ENCODE measurements at places on chromosomes 16 and 17.

DNA sequence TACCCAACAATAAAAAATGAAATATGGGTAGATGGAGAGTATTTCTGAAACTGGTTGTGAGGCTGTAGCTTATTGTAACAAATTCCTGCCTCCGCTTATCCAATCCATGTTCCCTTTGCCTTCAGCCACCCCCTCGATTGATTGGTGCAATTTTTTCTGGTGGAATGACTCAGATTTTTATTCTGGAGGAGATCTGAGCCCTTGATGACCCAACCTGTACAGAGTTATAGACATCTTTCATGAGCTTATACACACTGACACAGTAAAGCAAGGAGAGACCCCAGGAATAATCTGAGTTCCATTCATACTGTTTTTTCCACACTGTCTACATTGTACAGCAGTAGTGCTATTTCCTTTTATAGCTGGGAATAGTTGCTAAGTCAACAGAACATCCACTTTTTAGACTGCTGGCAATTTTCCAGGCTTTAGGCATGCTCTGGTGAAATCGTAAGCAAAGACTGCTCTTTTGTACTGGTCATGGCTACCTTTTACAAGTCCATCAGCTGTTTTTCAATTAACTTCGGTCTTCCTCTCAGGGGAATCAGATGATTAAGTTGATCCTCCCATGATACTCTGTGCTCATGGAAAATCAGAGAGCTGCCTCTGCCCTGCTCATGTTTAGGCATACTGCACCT is 30.1 kb downstream of the CCL4 start:
- DNase-seq = no peak

GRCh38 chr16:56195151-56195550 is 3.9 kb downstream of the GNAO1 start:
- DNase-seq = no peak

DNA sequence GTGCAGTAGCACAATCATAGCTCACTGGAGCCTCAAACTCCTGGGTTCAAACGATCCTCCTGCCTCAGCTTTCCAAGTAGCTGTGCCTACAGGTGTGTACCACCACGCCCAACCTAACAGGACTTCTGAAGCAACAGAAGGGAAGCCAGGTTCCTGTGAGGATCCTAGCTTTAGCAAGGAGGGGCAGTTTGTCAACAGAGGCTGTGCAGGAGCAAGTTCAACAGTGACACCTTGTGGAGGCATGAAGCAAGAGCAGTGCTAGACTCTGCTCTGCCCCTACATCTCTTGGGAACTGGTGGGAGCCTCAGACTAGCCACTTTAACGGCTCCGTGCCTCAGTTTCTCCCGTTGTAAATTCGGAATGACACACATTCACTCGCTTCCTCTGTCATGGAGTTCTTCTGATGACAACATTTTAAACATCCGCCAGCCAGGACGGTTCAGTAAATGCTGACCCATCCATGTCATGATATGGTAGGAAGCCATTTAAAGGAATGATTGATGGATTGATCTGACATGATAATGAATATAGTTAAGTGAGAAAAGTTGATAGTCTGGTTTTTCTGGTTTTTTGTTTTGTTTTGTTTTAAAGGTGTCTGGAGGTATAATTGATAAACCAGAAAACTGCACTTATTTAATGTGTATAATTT is 218.7 kb downstream of the MRTFB start:
- DNase-seq = no peak

DNA sequence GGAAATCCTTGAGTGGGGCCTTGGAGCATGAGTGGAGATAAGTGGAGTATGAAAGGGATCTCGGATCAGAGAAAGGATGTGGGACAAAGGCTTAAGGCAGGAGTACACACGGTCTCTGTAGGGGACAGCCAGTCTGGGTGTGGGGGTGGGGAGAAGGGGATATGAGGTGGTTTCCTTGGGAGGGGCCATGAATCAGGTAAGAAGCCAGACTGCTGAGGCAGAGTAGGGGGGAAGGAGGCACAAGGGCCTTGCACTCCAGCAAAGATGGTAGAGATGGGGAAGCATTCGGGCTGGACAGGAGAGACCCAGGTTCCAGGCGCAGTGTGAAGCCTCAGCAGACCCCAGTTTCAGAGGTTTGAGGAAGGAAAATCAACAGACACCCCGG is 1.6 kb downstream of the HSD11B2 start:
- DNase-seq = no peak

- DNase-seq = no peak
Observed at GRCh38 chr16:75102595-75102994, 14.0 kb downstream of the LDHD start.

- no peak for DNase-seq
Observed at GRCh38 chr16:21987498-21987897, 13.4 kb downstream of the PDZD9 start.

DNA sequence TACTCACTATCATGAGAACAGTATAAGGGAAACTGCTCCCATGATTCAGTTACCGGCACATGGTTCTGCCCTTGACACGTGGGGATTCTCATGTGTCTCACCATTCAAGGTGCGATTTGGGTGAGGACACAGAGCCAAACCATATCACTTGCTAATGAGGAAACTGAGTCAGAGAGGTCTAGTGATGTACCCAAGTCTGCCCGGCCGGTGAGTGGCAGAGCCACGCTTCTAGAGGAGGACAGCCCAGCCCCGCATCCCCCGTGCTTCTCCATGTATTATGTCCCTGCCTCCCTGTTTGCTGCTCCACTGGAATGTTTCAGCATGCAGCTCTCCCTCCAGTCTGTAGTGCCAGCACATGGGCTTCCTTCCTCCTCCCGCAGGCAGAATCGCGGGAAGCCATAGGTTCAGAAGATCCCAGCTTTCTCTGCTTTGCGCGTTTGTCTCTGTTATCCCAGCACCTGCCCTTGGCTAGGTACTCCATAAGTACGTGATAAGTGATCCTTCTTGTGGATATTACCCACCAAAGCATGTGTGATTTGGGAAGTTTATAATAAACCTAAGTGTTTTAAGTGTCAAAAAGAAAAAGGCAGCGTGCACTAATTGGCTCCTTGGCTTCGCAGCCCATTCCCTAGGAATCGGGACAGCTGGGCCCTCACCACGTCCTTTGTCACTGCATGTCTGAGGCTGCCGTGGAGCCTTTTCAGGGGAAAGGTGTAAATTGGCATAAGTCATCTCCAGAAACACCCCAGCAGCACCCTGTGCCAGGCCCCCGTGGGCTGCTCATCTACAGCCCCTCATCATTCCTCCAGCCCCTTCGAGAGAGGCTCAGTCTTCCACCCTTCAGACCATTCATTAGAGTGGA is 103.8 kb downstream of the CLEC16A start:
- DNase-seq = no peak

DNA sequence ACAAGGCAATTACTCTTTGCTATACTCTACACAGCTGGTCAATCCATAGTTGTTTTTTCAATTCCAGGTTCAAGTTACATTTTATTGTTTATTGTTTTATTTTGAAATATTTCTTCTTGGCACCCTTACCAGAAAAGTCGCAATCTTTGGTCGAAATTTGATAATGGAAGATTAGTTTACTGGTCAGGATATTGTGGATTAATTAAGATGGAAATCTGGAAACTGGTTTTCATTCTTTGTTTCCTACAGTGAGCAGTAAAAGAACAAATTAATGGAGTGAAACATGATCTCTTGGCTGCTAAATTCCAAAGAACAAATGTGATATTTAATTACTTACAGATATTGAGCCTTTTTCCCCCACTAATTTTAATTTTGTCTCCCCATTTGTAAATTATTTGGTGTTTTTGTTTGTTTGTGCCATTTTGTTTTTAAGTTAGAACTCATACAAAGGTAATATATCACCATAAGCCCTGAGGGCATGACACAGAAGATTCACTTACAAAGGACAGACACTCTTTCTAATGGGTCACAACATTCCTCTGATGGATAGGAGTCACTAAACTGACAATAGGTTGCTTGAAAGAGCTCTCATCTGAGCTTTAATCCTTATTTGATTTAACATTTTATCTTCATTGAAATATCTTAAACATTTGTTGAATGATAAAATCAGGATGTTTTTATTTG is 700.2 kb downstream of the KCNJ2 start:
- no peak for DNase-seq

DNA sequence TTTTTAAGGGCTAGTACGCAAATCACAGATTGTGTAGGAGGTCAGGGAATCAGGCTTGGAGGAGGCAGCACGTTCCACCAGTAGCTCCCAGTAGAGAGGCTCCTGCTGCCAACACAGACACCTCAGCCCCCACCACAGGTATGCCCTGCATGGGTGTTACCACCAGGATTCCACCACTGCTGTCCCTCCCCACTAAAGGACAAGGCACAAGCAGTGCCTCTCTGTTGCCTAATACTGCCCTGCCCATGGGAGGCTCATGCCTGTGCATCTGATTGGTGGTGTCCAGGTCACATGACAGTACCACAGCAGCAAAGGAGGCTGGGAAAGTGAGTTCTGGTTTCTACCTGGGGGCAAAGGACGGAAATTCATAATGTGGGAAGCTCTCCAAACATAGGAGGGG is 33.6 kb upstream of the CACNG4 start:
- no peak for DNase-seq

DNA sequence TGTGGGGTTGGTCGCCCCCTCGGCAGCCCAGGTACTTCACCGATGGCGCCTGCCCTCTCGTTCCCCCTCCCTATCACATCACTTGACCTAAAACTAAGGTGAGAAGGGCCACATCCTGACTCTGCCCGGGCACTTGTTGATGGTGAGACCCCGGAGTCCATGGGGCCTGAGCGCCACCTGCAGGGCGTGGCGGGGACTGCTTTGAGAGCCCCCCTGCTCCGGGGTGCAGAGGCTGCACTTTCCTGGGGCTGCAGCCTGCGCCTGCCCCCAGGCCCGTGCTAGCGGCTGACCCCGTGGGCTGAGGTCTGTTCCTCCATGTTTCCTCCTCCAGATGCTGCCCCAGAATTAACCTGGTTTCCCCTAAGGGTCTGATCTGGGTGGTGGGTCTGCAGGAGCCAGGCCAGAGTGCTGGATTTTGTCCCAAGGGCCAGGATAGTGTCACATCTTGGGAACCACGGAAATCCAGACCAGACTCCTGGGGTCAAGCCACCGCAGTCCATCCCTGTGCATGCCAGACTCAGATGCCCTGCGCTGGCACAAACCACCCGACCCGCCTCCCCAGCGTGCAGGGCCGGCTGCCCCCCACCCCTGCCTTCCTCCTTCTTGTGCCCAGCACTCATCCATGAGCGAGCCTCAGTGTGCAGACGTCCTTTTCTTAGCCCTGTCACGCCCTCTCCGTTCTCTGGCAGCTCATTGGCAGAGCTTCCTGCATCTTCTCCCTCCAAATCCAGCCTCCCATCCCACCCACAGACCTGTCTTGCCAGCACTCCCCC is 2.7 kb downstream of the NDUFAF8 start:
- DNase-seq = peak; percentile 49

GRCh38 chr17:45640141-45640850 is 143.8 kb upstream of the CRHR1 start:
- DNase-seq = peak; percentile 47

DNA sequence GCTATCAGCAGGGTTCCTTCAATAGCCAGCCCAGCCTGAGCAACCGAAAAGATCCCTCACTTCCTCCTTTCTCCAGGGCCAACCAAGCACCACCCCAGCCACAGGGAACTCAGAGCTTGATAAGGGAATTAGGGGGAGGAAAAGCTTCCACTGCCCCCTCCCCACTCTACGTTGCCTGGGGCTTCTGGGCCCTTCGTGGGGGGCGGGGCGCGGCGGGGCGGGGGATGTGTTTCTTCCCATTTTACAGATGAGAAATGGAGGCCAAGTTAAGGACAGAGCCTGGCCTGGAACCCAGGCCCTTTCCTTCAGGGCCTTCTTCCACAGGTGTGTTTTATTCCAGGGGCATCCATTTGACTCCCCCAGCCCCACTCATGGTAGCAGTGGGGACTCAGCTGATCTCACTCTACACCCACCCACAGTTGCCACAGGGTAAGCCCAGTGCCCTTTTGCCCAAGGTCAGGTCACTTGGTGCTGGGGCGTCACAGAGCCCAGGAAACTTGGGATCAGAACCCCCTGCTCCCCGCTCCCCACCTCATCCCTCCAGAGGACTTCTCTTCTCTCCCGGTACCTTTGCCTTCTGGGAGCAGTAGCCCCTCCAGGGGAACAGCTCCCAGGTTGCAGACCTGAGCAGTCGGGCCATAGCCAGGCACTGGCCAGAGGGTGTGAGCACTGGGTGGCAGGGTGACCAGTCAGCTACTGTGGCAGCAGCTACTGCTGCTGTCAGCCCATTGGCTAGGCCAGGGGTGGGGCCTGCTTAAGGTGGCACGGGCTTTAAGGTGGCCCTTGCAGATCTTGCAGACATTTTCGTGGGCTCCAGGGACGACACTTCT is at the start of gene LDHD:
TSS of gene LDHD (minus strand) at position 700 of the 830 bp plus-strand sequence. CDS start at position 640, 60 bp downstream.
- DNase-seq = no peak

DNA sequence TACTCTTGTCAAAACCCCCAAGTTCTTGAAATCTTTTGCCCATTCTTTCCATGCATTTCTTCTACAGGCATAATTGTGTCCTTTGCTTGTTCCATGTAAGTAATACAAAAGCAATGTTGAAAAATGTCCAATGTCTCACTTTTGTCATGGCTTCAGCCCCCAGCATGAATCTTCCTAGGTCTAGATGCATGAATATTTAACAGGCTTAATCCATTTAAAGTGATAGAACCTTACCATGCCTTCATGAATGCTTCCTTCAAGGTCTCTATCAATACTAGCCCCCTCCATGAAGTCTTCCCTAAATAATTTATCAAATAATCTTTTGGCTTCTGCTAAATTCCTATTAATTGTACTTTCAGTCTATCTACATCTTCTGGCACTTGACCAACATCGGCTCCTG is 46.1 kb upstream of the ANKFY1 start:
- DNase-seq = no peak

- DNase-seq = no peak
Observed at GRCh38 chr17:17305281-17305801, 2.2 kb downstream of the NT5M start.

DNA sequence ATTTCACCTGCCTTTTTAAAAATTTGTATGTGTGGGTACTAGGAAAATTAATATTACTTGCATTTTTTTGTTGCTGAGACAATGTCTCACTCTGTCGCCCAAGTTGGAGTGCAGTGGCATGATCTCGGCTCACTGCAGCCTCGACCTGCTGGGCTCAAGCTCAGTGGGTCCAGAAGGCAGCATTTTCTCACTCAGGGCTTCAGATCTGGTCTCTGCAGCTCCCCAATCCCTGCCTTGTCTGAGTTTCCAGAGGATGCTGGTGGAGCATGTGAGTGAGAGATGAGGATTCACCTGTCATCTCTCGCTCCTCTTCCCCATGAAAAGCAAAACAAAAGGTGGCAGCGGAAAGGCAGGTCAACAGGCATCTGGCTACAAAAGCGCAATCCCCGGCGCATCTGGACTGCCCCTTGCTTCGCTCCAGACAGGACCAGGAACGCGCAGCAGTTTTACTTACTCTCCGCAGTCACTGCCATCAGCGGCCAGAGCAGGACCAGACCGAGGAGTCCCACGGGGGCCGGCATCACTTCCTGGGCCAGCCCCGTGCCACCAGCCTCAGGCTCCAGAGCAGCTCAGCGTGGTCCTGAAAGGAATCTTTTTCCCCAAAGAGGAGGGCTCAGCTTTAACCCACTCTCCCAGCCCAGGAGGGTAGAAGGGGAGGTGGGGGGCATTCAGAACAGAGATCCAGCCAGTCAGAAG is 59.9 kb downstream of the LITAF start:
- DNase-seq = no peak

- no peak for DNase-seq
Observed at GRCh38 chr16:4886151-4886550, 38.9 kb downstream of the UBN1 start.
